Thyroid gland (tissue), 4 donors: ENCODE measurements at places on chromosomes 13 and 19. TPM values are rescaled to one million over a fixed set of nuclear protein-coding genes. Genes with fewer than 3 reads are reported as not detected.

The ATP4B gene
- not detected for total RNA-seq

The NCAN gene
- total RNA-seq: 0.44 TPM

The SIAH3 gene
- 0.13 TPM for total RNA-seq

The CGB1 gene
- not detected for total RNA-seq

The PCDH20 gene
- total RNA-seq: 0.83 TPM

The CYP4F2 gene
- not detected for total RNA-seq

The ZNF543 gene
- 13.8 TPM for total RNA-seq

The DAPK3 gene
- 29.6 TPM for total RNA-seq

The SPACA6 gene
- total RNA-seq: 21.3 TPM

The ZSCAN4 gene
- total RNA-seq: 1.1 TPM

The PSG3 gene
- total RNA-seq: not detected

The GPR18 gene
- total RNA-seq: not detected

The COL5A3 gene
- 10.1 TPM for total RNA-seq

The TMPRSS9 gene
- not detected for total RNA-seq

The ZNF585A gene
- 18.6 TPM for total RNA-seq

The FSD1 gene
- total RNA-seq: not detected

The FFAR2 gene
- not detected for total RNA-seq

The RNF17 gene
- total RNA-seq: 0.11 TPM

The DHDH gene
- not detected for total RNA-seq

The GPALPP1 gene
- 38.2 TPM for total RNA-seq

The HS6ST3 gene
- total RNA-seq: 2.0 TPM

The ATP7B gene
- total RNA-seq: 5.9 TPM

The ZGLP1 gene
- 2.0 TPM for total RNA-seq

The CCDC159 gene
- total RNA-seq: 34.1 TPM

The EXOC3L2 gene
- 17.2 TPM for total RNA-seq

The LRRC4B gene
- 3.0 TPM for total RNA-seq

The TYK2 gene
- 76.5 TPM for total RNA-seq

The ZNF575 gene
- not detected for total RNA-seq

The POLRMT gene
- total RNA-seq: 30.7 TPM

The PCDH17 gene
- total RNA-seq: 3.6 TPM

The TMEM59L gene
- 1.3 TPM for total RNA-seq

The IGLON5 gene
- not detected for total RNA-seq

The GRK1 gene
- 3.1 TPM for total RNA-seq

The ARRDC5 gene
- not detected for total RNA-seq
